Cardiac fibroblast (primary cell): ENCODE measurements at places on chromosomes 4 and X.
A peak's percentile ranks its signal among the peaks of the same experiment; 100 is the strongest.

- peak; percentile 4 for DNase-seq
Measured at GRCh38 chr4:129839687-129840086, 743.7 kb downstream of the C4orf33 start.

DNA sequence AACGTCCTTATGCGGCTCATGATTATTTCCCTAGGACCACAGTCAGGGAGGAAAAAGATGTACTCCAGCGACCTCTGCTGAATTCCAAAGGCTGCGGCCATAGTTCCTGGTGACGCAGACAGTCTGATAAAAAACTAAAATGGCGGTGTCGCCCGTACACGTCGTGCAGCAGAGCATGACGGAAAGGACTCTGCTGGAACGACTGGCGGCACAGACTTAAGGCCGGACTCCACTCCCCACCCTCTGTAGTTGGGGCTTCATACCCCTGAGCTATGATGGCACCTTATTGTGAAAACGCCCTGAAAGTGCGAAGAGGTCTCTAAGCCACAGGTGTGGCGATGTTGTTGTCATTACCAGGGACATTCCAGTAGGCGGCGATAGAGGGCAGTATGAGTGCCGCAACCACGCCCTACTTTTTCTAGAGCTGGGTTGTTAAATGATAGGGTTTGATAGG lies 90.0 kb upstream of the EDA2R start:
- peak; percentile 61 for DNase-seq

DNA sequence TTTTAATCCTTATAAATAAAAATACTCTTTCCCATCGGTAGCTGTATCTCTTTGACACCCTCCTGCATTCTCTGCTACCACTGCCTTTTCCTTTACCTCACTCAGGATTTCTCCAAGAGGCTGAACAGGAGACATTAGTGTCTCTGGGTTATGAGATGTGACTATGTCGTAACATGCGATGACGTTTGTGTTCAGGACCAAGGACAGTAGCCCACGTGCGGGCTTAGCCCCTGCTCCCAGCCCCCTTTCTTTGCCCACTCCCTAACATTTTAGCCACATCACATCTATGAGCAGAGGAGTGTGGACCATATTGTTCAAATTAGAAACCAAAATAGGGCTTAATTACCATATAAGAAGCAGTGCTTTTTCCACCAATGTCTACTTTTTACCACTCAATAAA lies 369.3 kb downstream of the FBXW7 start:
- peak; percentile 19 for DNase-seq

- DNase-seq = peak; percentile 73
Measured at GRCh38 chrX:42678133-42678532, 99.8 kb downstream of the PPP1R2C start.

- DNase-seq = peak; percentile 83
Measured at GRCh38 chr4:94603170-94603747, 151.5 kb downstream of the PDLIM5 start.

GRCh38 chr4:121851354-121851753 lies 18.9 kb downstream of the BBS7 start:
- no peak for DNase-seq

GRCh38 chr4:134627366-134627765 lies 425.8 kb upstream of the PABPC4L start:
- DNase-seq = no peak

DNA sequence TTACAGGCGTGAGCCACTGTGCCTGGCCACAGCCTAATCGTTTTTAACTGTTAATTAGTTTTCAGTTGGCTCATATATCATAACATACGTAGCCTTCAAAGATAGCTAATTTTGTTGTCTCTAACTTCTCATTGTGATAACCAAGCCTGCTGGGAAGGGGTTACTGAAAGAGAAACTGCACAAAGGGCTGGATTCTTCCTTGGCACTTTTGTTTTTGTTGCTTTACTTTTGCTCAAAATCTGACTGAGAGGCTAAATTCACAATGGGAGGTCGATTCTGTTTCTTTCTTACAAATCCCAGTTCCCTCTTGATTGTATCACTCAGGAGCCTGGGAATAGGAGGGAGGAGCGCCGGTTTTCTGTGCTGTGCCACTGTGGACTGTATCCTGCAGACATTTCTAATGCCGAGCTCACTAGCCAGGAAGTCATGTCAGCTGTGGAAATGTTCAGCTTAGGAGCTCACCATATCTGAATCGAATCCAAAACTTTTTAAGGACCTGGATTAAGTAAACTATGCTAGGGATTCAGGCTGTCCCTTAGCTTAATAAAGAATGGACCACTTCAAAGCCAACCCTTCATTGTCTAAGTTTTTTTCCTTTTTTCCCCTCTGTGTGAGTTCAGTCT lies 120.5 kb upstream of the FAT1 start:
- DNase-seq = peak; percentile 64

- peak; percentile 86 for DNase-seq
Measured at GRCh38 chr4:47221721-47222120, 190.4 kb downstream of the GABRB1 start.

DNA sequence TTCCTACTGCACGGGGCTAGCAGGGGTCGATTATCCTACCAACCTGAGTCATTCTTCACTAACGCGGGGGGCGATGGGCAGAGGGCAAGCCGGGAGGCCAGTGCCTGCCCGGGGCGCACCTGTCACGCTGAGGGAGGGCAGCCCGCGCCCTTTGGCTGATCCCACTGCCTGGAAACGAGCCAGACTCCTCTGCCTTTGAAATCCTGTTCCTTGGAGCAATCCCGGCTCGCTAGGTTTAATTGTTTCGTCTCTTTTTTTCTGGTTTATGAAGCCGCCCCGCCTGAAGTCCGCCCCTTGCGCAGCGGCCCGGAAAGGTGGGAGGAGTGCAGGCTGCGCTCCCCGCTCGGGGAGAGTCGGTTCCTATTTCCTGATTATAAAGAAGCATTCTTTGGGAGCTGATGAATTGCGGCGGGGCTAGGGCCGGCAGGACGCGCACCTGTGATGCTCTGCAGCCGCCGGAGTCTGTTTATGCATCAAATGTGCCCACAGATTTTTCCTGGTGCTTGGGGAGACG lies 484.2 kb downstream of the BCOR start:
- no peak for DNase-seq

DNA sequence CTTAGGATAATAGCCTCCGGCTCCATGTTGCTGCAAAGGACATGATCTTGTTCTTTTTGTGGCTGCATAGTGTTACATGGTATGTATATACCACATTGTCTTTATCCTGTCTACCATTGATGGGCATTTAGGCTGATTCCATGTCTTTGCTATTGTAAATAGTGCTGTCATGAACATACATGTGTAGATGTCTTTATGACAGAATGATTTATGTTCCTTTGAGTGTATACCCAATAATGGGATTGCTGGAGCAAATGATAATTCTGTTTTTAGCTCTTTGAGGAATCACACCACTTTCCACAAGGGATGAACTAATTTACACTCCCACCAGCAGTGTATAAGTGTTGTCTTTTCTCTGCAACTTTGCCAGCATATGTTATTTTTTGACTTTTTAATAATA lies 4.6 kb downstream of the RAB33B start:
- no peak for DNase-seq
